Left lobe of liver (tissue), 2 donors: ENCODE measurements at places on chromosomes 6 and 20. TPM values are rescaled to one million over a fixed set of nuclear protein-coding genes. Genes with fewer than 3 reads are reported as not detected.

GRCh38 chr20:59004493-59004762 is 2.6 kb downstream of the CTSZ start:
- DNase-seq: no peak

GRCh38 chr20:20457392-20458126 is 89.7 kb downstream of the INSM1 start:
- no peak for DNase-seq

DNA sequence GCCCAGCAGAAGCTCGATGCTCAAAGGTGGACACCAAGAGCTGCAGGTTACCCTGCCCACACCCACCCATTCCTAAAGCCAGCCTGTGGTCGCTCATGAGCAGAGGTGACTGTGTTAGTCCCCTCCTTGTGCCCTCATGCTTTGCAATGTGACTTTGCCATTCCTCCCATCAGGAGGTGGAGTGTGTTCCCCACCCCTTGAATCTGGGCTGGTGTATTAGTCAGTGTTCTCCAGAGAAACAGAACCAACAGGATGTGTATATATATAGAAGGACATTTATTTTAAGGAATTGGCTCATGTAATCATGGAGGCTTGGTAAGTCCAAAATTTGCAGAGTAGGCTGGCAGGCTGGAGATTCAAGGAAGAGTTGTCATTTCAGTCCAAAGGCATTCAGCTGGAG is 54.4 kb upstream of the RNF24 start:
- no peak for DNase-seq

SEMG1 gene
- not detected for total RNA-seq

GRCh38 chr6:41278699-41279405 is 7.6 kb downstream of the TREM1 start:
- DNase-seq: no peak

DNA sequence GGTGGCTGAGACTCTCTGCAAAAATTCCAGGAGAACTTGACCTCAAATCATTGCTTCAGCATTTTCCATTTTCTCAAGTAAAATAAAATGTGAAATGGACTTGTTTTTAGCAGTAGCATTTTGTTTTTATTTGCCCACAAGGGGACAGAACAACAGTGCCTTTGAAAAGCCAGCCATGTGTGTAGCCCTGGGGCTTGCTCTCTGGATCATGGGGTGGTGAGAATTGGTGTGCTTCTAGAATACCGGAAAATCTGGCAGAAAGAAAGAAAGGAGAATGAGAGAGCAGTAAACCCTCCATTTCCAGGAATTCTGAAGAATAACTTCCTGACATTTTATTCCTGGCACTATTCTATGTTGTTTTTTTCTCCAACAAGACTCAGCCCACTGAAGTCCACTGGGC is 254.7 kb upstream of the MOCS1 start:
- no peak for DNase-seq

METTL24 gene
- total RNA-seq: 0.48 TPM

- DNase-seq: no peak
Observed at GRCh38 chr6:120873125-120873865, 461.0 kb downstream of the TBC1D32 start.

- DNase-seq: no peak
Observed at GRCh38 chr6:142952614-142953013, 7.6 kb upstream of the HIVEP2 start.

- DNase-seq: no peak
Observed at GRCh38 chr6:32603888-32604287, 14.2 kb upstream of the HLA-DRB1 start.

DNA sequence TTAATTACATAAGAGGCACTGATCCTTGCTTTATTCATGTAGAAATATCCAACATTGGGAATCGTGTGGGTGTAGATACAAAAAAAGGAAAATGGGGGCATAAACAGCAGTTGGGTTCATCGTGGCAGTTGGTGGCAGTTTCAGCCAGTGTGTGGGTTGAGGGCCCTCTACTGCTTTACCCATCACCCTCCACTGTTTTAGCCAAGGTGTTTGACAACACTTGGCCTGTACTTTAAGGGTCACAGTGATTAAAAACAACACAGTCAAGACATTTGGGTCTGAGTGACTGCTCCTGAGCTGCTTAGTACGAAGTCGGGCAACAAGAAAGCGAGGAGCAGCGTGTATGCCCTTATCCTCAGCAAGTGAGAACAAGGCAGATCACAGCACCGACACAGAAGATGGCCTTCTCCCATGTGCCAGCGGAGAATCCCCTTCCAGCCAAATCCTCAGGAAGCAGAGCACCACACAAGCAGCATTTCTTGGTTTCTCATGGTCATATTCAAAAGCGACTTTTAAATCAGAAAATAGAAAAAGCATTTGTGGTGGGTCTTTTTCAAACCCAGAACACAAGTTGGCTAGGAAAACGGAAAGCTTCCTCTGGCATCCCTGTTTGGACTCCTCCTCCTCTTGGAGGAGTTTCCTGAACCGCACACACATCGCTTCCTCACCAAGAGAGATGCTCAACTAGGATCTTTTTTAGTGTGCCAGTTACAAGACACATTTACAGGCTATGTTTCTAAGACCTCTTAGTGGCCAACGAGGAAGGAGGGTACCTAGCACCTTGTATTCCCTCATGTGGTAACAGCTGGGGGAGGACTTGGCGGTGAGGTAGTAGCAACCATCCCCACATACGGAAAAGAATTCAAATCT is 23.5 kb downstream of the EIF2S2 start:
- DNase-seq: no peak

DNA sequence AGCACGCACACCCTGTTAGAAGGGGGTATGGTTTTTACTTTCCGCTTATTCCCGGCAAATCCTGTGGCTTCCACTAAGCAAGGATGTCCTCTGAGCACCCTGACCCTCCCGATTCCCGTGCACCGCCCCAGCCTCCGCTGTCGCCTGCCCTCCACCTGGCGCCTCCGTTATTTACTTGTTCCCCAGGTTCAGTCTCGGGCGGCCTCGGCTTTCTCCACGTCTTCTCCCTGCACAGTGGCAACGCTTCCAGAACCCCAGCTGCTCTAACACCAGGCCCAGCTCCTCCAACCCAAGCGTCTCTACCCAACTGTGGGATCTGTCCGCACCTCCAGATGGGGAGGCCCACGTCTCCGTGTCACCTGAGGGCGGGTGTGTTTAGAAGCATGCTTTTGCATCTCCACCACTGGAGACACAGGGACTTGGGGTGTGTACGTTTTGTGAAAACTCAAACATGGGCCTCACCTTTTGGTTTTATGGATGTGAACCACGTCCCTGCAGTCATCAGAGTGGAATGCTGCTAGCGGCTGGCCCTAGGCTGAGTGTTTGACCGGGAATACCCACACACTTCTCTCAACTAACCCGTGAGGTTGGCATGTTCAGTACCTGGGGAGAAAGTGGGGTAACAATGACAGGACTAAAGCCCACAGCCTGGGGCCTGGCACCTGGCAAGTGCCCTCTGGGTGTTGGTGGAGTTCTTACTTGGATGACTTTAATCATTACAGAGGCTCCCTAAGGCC is 79.9 kb downstream of the THBS2 start:
- no peak for DNase-seq

DNA sequence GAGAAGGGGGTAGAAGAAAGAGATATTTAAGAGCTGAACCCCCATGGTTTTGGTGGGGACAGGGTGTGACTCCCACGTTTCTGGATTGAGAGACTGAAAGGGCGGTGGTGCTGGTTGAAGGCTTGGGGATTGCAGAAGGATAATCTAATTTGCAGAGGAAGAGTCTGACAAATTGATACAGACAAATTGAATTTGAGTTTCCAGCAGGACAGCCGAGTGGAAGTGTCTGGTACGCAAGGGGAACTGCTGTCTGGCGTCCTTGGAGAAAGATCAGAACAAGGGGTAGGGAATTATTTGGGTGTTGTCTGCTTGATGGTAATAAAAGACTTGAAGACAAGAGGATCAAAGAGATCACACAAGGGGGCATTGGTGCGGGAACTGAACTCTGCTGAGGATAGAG is 40.5 kb upstream of the MDGA1 start:
- no peak for DNase-seq

- DNase-seq: no peak
Observed at GRCh38 chr6:123632641-123633040, 4.1 kb downstream of the TRDN start.

ADGRF5 gene
- 8.3 TPM for total RNA-seq

DNA sequence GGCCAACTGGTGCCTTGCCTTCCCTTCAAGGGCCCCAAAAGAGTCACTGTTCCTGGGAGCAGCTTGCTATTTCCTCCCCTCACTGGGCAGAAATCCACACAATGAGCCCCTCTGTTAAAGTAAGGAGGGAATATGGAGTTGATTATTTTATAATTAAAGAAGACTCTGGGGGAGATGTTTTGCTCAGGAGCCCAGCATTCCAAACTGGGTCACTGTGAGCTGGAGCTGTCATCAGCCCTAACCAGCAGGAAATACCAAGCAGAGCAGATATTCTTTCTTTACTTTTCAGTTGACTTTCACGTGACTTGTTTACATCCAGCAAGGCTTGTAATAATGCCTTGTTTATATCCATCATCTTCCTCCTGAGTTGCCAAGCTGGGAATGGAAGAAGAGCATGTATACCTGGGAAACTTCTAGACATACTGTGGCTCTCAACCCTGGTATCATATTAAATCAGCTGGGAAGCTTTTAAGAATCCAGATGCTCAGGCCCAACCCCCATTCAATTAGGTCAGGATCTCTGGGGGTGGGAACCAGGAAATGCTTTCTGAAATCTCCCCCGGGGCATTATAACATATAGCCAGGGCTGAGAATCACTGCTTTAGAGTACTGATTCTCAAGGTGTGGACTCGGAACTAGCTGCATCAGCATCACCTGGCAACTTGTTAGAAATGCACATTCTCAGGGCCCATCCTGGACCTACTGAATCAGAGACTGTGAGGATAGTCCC is 175.6 kb upstream of the MYLIP start:
- no peak for DNase-seq

GRCh38 chr6:161226009-161226964 is 47.6 kb downstream of the AGPAT4 start:
- no peak for DNase-seq

LPIN3 gene
- 32.2 TPM for total RNA-seq

DNA sequence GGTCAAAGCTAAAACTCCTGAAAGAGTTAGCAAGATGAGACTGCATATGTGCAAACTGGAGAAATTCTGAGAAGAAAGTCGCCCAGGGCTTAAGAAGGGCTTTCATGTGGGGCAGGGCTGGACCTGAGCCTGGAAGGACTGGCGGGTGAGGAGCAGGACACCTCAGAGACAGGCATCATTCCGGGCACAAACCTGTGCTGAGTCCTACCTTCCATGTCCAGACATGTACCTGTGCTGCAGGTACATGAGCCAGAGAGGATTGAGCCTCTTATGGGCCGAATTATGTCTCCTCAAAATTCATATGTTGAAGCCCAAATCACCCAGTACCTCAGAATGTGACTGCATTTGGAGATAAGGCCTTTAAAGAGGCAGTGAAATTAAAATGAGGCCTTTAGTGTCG is 171.0 kb downstream of the QRSL1 start:
- no peak for DNase-seq

WFDC10B gene
- not detected for total RNA-seq

- DNase-seq: peak; percentile 41
Observed at GRCh38 chr6:3871515-3871914, 22.3 kb downstream of the FAM50B start.
